CD8-positive, alpha-beta memory T cell (primary cell): ENCODE measurements at places on chromosomes 11 and 22. TPM values are rescaled to one million over a fixed set of nuclear protein-coding genes. Genes with fewer than 3 reads are reported as not detected.

DNA sequence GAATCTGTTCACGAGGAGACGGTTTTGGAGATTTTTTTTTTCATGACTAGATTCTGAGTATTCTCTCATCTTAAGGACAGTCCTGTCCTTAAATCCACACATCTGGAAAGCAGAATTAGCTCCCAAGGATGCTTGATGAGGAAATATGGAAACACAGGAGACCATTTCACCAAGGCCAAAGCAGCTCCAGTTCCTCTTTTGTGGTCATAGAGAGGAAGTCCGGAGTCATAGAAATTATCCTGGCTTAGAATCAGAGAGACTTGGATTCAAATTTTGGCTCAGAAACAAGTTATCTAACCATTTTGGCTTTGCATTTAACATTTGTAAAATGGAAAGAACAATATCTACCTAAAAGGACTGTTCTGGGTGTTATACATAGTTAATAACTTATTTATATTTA is 7.3 kb upstream of the TEAD1 start:
- no peak overlapping the region for H3K27ac ChIP-seq
- H3K36me3 ChIP-seq, result no peaks in the 10 kb centered on the region
- peaks cover 22% of the 10 kb centered on the region for H3K27me3 ChIP-seq
- DNase-seq, result no peak

DNA sequence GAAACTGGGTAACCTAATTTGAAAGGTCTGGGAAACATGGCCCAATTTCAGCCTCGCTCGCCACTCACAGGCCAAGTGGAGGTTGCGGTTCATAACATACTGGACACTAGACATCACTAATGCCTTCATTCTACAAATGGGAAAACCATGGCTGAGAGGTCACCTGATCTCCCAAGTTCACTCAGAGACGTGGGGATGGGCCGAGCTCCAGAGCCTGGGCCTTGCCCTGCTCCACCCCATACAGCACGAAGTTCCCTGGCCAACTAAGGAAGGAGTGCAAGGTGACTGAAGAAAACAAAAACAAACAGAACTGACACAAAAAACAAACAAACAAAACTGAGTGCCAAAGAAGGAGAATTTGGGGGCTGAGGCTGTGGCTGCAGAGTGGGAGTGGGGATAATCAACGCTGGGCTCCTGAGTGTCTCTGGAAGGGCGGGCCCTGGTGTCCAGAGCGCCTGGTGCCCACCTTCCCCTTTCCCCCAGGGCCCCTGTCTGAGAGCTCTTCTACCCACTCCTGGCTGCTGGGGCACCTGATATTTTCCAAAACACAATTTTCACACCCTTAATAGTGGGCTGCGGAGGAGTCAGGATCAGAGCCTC is 46.5 kb upstream of the ADA2 start:
- no peak for DNase-seq
- no peaks in the 10 kb centered on the region for H3K27me3 ChIP-seq
- H3K27ac ChIP-seq, result no peak overlapping the region
- no peaks in the 10 kb centered on the region for H3K36me3 ChIP-seq
- H3K4me1 ChIP-seq, result peaks cover 12% of the 10 kb centered on the region
- no peak overlapping the region for H3K4me3 ChIP-seq

GRCh38 chr11:65546217-65546958 is 11.8 kb downstream of the LTBP3 start:
- H3K4me1 ChIP-seq, result peaks cover 42% of the 10 kb centered on the region
- H3K4me3 ChIP-seq, result peak overlapping the region; percentile 54
- no peaks in the 10 kb centered on the region for H3K36me3 ChIP-seq
- H3K27me3 ChIP-seq, result no peaks in the 10 kb centered on the region
- peak; percentile 99 for DNase-seq

DNA sequence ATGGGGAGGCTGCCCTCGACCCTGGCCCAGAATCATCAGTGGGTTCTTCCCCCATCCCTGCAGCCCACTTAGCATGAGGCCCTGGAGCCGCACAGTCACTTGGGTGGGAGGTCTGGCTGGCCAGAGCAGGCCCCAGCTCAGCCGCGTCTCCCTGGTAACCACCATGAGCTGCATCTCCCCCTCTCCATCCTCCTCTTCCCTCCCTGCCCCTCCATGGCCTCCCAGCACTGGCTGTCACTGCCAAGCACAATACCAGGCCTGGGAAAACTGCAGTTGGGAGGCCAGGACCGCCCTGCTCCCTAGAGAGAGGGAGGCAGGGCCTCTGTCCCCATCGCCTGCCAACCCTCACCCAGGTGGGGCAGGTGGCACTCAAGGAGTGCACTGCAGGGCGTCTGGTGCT is 8.0 kb downstream of the CSDC2 start:
- no peak overlapping the region for H3K4me3 ChIP-seq
- H3K27ac ChIP-seq, result no peak overlapping the region
- no peak for DNase-seq
- no peaks in the 10 kb centered on the region for H3K27me3 ChIP-seq

- DNase-seq, result no peak
- H3K27ac ChIP-seq, result no peak overlapping the region
- H3K36me3 ChIP-seq, result no peaks in the 10 kb centered on the region
- H3K4me1 ChIP-seq, result no peaks in the 10 kb centered on the region
- no peaks in the 10 kb centered on the region for H3K27me3 ChIP-seq
- H3K4me3 ChIP-seq, result no peak overlapping the region
These were observed 359.1 kb downstream of the KCNA4 start for GRCh38 chr11:29657709-29658108.

DNA sequence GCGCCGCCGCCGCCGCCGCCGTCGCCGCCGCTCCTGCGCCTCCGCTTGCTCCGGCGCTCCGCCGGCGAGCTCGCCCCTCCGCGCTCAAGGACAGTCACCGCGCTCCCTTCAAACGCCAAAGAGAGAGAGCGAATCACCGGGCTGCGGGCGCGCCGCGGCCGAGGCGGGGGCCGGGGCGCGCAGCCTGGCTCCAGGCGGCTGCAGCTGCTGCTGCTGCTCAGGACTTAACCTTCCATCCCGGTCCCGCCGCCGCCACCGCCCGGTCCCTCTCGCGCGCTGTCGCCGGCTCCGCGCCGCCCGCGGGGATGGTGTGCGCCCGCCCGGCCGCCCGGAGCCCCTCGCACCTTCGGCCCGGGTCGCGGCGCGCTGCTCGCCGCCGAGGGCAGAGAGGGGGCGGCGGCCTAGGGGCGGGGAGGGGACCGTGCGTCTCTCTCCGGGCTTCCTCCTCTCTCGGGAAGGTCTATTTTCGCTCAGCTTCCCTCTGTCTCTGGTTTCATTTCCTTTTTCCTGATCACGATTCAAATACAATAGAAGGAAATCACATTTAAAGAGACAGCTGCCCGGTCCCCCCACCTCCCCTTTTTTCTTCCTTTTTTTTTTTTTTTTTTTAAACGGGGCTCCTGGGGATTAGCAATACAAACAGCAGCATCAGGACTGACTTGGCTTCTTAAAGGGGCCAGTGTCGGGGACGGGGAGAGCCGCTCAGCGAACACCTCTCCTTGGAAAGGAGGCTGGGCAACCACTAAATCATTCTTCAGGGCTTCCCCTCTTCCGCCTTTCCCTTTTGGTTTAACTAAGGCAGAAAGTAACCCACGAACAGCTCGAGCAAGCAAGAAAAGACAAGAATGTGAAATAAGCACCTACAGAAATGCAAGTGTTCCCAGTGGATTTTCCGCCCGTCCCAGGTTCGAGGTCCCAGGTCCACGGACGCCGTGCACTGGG is 22.1 kb downstream of the LMO2 start:
- H3K27ac ChIP-seq, result peak overlapping the region; percentile 58
- peaks cover 13% of the 10 kb centered on the region for H3K4me1 ChIP-seq
- H3K4me3 ChIP-seq, result peak overlapping the region; percentile 51
- no peaks in the 10 kb centered on the region for H3K36me3 ChIP-seq
- peak; percentile 23 for DNase-seq

- no peak overlapping the region for H3K4me3 ChIP-seq
- H3K27me3 ChIP-seq, result peaks cover 4% of the 10 kb centered on the region
- DNase-seq, result no peak
- H3K36me3 ChIP-seq, result no peaks in the 10 kb centered on the region
- no peak overlapping the region for H3K27ac ChIP-seq
These were observed 15.1 kb downstream of the ADM start for GRCh38 chr11:10319702-10320558.

- no peak overlapping the region for H3K27ac ChIP-seq
- peaks cover 47% of the 10 kb centered on the region for H3K36me3 ChIP-seq
- DNase-seq, result no peak
- H3K4me1 ChIP-seq, result no peaks in the 10 kb centered on the region
- no peaks in the 10 kb centered on the region for H3K27me3 ChIP-seq
- H3K4me3 ChIP-seq, result no peak overlapping the region
These were observed 50.1 kb downstream of the MUC6 start for GRCh38 chr11:986270-986951.

- H3K4me3 ChIP-seq, result no peak overlapping the region
- H3K27me3 ChIP-seq, result no peaks in the 10 kb centered on the region
- DNase-seq, result no peak
These were observed 18.1 kb downstream of the PPP6R2 start for GRCh38 chr22:50361222-50361621.

DNA sequence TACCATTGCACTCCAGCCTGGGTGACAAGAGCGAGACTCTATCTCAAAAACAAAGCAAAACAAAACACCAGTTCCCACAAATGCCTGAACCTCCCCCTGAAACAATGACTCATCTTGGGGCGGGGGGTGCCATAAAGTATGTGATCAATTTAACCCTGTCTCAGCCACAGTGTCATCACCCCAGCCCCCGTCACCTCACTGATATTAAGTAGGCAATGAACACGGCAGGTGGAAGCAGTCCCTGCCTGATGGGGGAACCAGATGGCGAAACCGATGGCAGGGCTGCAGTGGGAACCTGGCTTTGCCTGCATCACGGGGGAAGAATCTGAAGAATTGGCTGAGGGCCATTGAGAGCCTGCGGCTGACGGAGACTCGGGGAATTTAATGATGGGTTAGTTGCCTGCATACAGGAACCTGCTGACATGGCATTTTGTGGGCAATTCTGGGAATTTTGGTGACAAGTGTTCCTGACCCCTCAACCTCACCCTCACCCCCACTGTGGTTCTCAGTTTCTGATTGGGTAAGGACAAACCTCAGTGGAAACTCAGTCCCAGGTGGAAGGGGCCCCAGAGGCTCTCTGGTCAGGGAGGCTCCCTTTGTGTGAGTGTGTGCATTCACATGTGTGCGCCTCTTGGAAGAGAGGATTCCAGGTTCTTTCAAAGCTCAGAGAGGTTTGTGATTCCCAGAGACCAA is 39.1 kb upstream of the SHISAL1 start:
- no peaks in the 10 kb centered on the region for H3K27me3 ChIP-seq
- no peaks in the 10 kb centered on the region for H3K36me3 ChIP-seq
- no peak overlapping the region for H3K27ac ChIP-seq
- no peak overlapping the region for H3K4me3 ChIP-seq

- no peaks in the 10 kb centered on the region for H3K36me3 ChIP-seq
- peaks cover 10% of the 10 kb centered on the region for H3K4me1 ChIP-seq
- H3K27me3 ChIP-seq, result no peaks in the 10 kb centered on the region
- peak overlapping the region; percentile 81 for H3K27ac ChIP-seq
- no peak for DNase-seq
These were observed 1.4 kb downstream of the POGLUT3 start for GRCh38 chr11:108496643-108497256.

DNA sequence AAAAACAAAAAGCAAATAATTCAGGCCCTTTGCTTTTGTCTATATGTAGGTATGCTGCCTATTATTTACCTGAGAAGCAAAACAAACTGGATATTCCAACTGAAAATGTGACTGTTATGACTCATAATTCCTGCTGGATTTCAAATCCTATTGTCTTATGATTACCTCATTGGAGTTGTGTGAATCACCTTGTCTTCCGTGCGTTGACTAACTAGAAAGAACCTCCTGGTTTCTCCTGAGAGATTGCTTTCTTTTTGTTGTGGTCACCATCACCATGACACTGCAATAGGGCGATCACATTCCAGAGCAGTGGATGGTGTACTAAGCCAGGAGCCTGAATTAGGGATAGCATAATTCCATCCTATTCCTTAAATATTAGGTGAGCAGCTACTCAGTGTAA is 23.0 kb upstream of the EXPH5 start:
- no peak overlapping the region for H3K27ac ChIP-seq
- no peak for DNase-seq
- no peaks in the 10 kb centered on the region for H3K4me1 ChIP-seq

- H3K27me3 ChIP-seq, result no peaks in the 10 kb centered on the region
- no peak overlapping the region for H3K27ac ChIP-seq
- no peaks in the 10 kb centered on the region for H3K36me3 ChIP-seq
- no peaks in the 10 kb centered on the region for H3K4me1 ChIP-seq
These were observed 200.3 kb upstream of the MTNR1B start for GRCh38 chr11:92769112-92769511.

DNA sequence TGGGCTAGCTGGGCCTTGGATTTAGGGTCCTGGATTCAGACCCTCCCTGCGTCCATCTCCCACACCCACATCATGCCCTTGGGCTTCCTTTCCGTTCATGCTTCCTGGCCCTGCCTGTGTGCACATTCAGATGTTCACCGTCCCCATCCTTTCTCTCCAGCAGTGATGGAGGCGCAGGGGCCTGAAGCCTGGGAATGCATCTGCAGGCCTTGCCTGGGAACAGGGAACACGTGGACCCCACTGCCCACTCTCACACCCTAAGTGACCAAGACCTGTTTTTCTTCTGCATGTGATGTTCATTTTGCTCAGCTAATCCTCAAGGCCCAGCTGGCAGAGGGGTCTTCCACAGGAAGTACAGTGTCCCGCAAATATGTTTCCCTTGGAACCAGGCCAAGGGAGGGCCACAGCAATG is 91.6 kb upstream of the PARVA start:
- H3K27ac ChIP-seq, result no peak overlapping the region
- H3K4me1 ChIP-seq, result peaks cover 12% of the 10 kb centered on the region
- no peak for DNase-seq
- no peak overlapping the region for H3K4me3 ChIP-seq
- no peaks in the 10 kb centered on the region for H3K27me3 ChIP-seq

GRCh38 chr11:113984781-113985180 is 9.9 kb downstream of the HTR3A start:
- no peak for DNase-seq
- no peak overlapping the region for H3K4me3 ChIP-seq
- no peaks in the 10 kb centered on the region for H3K27me3 ChIP-seq
- H3K36me3 ChIP-seq, result no peaks in the 10 kb centered on the region
- no peak overlapping the region for H3K27ac ChIP-seq
- no peaks in the 10 kb centered on the region for H3K4me1 ChIP-seq

DNA sequence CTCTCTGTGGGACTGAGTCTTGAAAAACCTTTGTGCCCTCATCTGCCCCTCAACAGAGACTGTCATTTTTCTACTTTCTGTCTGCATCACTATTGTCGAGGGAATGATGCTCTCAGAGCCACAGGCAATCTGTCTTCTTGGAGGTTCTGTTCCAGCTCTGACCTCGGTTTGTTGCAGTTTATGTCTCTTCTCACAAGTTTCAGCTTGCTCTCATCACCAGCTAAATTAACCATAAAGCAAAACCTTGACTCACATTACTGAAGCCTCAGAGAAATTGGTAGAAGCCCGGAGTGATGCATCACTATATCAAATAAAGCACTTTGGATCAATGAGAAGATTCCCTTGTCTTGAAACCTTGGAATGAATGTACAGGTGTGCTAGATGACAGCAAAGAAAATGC is 60.6 kb upstream of the BLID start:
- H3K27me3 ChIP-seq, result no peaks in the 10 kb centered on the region
- H3K4me3 ChIP-seq, result no peak overlapping the region
- H3K36me3 ChIP-seq, result no peaks in the 10 kb centered on the region
- DNase-seq, result no peak

Gene RASSF10
- total RNA-seq, result not detected

Gene FAM83F
- 0.33 TPM for total RNA-seq

Gene DGAT2
- total RNA-seq, result 5.5 TPM

Gene OR5B21
- 0.42 TPM for total RNA-seq

Gene GAB4
- total RNA-seq, result not detected

Gene RIMBP3C
- total RNA-seq, result 0.44 TPM

Gene TRPC6
- total RNA-seq, result not detected
